Activated naive CD8-positive, alpha-beta T cell treated with anti-CD3 and anti-CD28 coated beads, Interleukin-2, amount 50 U/mL, for 16 hours (primary cell): ENCODE measurements at places on chromosomes 13 and 19.

- no peak for DNase-seq
These were observed at the start of gene BCL3 for GRCh38 chr19:44748426-44749254. Gene BCL3, plus strand, starts transcription at chr19:44748708. Its CDS starts 83 bp downstream, at chr19:44748791.

DNA sequence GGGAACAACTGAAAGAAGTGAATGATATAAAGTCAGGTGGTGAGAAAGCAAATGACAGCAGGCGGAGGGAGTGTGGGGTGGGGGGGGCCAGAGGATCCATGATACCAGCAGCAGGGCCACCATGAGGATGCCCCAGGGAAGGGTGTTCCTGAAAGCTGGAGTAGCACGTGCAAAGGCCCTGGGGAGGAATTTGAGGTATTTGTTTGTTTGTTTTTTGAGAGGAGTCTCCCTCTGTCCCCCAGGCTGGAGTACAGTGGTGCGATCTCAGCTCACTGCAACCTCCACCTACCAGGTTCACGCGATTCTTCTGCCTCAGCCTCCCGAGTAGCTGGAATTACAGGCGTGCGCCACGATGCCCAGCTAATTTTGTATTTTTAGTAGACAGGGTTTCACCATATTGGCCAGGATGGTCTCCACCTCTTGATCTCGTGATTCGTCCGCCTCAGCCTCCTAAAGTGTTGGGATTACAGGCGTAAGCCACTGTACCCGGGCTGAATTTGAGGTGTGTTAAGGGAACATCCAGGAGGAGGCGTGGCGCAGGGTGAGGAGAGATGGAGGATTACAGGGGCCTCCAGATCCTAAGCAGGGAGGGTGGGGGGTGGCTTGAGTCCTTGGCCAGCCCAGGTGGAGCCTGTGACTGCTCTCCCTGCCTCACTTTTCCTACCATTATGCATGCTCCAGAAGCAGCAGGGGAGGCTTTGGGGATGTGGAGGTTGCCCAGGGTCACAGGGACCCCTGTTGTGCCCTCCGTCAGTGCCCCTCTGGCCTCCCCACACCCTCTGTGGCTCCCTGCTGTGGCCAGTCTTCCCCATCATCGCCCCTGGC, 12.4 kb upstream of the JUND start:
- no peak for DNase-seq

- no peak for DNase-seq
These were observed 299.6 kb downstream of the TDRD3 start for GRCh38 chr13:60696602-60697001.

GRCh38 chr19:11268783-11269267, 6.5 kb upstream of the DOCK6 start:
- DNase-seq: no peak

DNA sequence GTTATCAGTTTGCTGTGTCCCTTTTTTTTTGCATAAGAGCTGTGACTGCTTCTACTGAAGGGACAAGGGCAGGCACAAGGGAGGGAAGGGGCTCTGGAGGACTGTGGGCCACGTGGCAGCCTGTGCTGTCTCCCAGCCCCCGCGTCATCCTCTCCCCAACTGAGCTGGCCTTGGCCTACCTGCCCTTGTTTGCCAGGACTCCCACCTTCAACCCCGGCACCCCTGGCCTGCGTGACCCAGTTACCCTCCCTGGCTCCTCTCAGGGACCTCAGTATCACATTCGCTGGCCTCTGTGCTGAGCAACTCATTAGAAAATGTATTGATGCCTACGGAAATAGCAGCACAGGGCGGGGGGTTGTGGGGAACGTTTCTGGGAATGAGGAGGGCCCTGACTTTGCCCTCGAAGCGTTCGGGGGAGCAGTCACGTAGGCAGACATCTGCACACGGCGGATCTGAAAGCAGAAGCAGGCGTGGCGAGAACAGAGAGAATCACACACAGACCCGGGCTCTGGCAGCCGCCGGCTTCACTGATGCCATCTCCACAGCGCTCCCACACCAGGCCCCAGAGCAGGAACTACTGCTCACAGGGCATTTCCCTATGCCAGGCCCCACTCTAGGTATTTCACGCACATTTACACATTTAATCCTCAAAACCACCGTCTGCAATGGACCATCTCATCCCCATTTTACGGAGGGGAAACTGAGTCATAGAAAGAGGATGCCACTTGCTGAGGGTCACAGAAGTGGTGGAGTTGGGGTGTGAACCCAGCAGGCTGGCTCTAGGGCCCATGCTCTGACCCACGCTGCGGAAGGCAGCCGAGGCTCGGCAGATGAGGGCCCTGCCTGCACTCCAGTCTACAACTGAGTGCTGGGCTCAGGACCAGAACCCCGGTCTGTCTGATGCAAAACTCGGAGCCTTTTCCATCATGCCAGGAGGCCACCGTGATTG, 5.7 kb upstream of the ATF5 start:
- DNase-seq: no peak
